ENCODE measurements at places on chromosomes 7 and 10.

- DNase-seq = no peak
Observed at GRCh38 chr7:137342265-137342664, 1.3 kb downstream of the PTN start.

DNA sequence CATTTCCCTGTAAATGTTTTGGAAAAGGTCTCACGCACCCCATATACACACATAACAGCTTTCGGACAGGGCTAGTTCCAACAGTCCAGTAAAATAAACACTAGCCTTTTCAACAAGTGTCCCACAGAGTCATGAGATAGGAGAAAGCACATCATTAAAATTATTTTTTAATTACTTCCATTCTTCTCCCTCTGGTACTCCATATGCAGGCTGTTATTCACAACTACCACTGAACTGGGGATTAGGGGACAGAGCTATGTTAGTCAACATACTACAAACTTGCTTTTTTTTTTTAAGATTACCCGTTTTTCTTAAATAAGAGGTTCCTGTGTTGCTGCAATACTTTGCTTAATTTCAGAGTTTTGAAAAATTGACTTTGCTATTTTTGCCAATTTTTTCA is 576.6 kb upstream of the KCND2 start:
- no peak for DNase-seq

DNA sequence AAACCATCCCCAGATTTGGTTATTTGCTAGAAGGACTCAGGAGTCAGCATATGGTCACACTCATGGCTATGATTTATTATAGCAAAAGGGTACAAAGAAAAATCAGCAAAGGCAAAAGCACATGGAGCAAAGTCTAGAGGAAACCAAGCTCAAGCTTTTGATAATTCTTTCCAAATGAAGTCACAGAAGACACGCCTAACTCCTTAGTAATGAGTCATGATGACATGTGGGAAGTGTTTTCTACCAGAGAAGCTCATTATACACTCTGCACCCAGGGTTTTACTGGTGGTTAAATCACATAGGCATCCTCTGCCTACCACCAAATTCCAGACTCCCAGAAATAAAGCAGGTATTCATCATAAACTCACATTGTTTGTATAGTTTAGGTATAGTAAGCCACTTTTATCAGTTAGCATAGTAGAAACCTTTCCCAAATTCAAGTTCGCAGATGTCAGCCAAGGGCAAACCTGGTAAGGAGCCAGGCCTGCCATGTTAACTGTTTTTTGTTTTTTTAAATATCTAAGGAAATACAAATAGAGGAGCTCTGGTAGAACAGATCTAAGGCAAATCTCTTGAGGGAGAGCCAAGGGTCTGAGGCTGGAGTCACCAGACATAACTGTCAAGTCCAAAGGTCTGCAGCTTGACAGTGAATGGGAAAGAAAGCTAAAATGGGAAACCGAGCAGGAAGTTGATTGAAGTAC is 15.4 kb upstream of the HIBADH start:
- DNase-seq = no peak

GRCh38 chr7:129877146-129877792 is 75.5 kb downstream of the UBE2H start:
- no peak for DNase-seq

- DNase-seq = no peak
Observed at GRCh38 chr7:93374345-93374940, 142.3 kb downstream of the VPS50 start.
